Left renal pelvis (tissue), 4 donors: ENCODE measurements at places on chromosomes 4 and X.

- no peak for DNase-seq
These were observed 93.6 kb upstream of the CPEB2 start for GRCh38 chr4:14908635-14909034.

DNA sequence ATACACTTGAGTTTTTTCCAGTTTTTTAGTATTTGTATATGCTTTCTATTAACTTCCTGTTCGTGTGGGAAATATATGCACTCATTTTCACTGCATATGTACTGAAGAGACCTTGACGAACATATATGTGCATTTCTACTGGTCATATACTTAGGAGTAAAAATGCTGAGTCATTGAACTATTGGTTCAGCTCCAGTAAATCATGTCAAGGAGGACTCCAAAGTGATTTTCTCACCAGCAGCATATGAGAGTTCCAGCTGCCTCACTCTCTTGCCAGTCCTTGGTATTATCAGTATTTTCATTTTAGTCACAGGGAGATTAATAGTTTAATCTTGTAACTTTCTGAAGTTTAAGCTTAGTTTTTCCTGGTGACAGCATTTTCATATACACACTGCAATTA, 2750.2 kb downstream of the ARAP2 start:
- no peak for DNase-seq

DNA sequence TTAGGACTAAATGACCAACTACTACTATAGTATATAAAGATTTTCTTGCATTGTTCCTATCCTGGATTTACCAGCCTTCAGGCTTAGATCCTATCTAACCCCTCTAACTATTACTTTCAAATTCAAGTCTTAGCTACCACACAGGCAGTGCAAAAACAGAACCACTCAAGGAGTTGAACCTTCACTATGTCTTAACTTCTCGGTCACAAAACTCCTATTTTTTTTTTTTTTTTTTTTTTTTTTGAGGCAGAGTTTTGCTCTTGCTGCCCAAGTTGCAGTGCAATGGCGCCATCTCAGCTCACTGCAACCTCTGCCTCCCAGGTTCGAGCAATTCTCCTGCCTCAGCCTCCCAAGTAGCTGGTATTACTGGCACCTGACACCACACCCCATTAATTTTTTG, 6.3 kb upstream of the FAM200B start:
- DNase-seq = no peak

GRCh38 chr4:97215409-97215941, 927.8 kb downstream of the STPG2 start:
- no peak for DNase-seq

DNA sequence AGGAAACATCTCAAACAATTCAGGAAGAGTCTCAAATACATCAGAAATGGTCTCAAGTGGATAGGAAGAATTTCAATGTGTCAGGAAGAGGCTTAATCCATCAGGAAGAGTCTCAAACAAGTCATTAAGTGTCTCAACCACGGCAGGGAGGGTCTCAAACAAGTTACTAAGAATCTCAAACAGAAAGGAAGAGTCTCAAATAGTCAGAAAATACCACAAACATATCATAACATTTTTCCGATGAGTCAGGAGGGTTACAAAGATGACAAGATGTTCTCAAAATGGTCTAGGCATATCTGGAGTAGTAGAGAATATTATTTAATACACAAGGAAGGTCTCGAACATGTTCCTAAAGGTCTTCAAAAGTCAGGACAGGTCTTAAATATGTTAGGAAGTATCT, 109.3 kb upstream of the USP9X start:
- no peak for DNase-seq

DNA sequence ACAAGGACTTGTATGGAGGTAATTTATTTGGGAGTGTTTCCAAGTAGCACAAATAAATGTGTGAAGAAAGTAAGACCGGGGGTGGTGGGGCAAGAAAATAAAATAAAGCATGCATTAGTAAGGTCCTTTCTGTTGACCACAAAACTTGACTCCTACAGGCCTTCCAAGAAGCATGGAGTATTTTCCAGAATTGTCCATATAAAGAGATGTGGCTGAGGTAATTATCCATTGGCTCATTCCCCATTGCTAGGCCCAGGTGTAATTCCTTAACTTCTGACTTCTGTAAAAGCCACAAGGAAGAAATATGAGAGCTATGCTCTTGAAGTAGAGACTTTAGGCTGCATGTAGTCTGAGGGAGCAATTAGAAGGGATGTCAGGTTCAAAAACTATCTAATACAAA, 430.5 kb upstream of the PABPC4L start:
- DNase-seq = no peak
